ENCODE measurements at places on chromosomes 1 and 21. TPM values are rescaled to one million over a fixed set of nuclear protein-coding genes. Genes with fewer than 3 reads are reported as not detected.

GRCh38 chr1:67100833-67101232 lies 33.9 kb downstream of the C1orf141 start:
- no peak for ATAC-seq

- ATAC-seq: no peak
Measured at GRCh38 chr1:51342591-51343206, 12.3 kb upstream of the TTC39A start.

Gene DCAF8
- total RNA-seq: 155 TPM

GRCh38 chr1:42748461-42749410 lies 8.7 kb upstream of the CLDN19 start:
- no peak for ATAC-seq

Gene KPRP
- not detected for total RNA-seq

Measured in gastroesophageal sphincter (tissue), 4 donors.